ENCODE measurements at places on chromosomes 6 and 20. TPM values are rescaled to one million over a fixed set of nuclear protein-coding genes. Genes with fewer than 3 reads are reported as not detected.
A peak's percentile ranks its signal among the peaks of the same experiment; 100 is the strongest.

DNA sequence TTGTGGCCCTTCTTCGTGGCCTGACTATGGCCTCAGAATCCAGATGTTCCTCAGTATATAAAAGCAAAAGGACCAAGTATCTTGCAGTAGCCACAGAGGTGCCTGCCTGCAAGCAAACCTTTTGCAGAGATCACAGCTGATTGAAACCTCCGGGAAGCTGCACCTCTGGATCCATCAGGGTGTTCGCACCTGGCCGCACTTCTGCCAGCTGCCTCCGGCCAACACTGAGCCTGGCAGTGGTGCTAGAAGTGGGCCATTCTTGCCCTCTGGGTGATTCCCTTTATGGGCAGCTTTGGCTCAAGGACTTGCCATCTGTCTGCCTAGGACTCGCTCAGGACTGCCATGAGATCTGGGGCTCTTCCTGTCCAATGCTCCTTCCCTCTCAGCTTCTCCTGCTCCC lies 214.6 kb upstream of the ECI2 start:
- H3K36me3 ChIP-seq = no peaks in the 10 kb centered on the region
- peaks cover 7% of the 10 kb centered on the region for H3K4me1 ChIP-seq

- no peaks in the 10 kb centered on the region for H3K27me3 ChIP-seq
- no peaks in the 10 kb centered on the region for H3K36me3 ChIP-seq
- no peaks in the 10 kb centered on the region for H3K4me1 ChIP-seq
- no peak overlapping the region for H3K4me3 ChIP-seq
- peak overlapping the region; percentile 69 for H3K27ac ChIP-seq
- DNase-seq = no peak
These were observed 706 bp downstream of the DDO start for GRCh38 chr6:110414669-110415068.

DNA sequence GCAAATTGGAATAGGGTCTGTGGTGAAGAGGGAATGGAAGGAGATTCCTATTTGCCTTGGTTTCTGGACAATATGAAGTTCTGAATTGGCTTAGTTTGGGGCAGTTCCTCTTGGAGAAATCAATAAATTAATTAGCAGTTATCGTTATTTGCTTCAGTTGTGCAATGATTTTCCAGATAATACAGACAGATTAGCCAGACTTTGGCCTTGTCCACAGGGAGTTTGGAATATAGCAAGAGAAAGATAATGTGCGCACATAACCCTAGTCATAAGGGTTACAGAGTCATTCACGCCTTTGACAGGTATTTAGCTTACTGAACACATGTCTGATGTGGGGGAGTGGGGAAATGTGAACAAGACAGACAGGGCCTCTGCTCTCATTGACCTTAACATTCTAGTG lies 1.3 kb downstream of the ATRN start:
- no peaks in the 10 kb centered on the region for H3K36me3 ChIP-seq
- no peak overlapping the region for H3K27ac ChIP-seq
- DNase-seq = no peak
- peaks cover 27% of the 10 kb centered on the region for H3K4me1 ChIP-seq
- H3K27me3 ChIP-seq = no peaks in the 10 kb centered on the region

CUL7 gene
- 39.6 TPM for total RNA-seq

- H3K36me3 ChIP-seq = no peaks in the 10 kb centered on the region
- H3K27ac ChIP-seq = no peak overlapping the region
- H3K27me3 ChIP-seq = no peaks in the 10 kb centered on the region
- no peak overlapping the region for H3K4me3 ChIP-seq
- no peak for DNase-seq
- no peaks in the 10 kb centered on the region for H3K4me1 ChIP-seq
These were observed 10.4 kb upstream of the PLCB1 start for GRCh38 chr20:8121666-8122065.

- no peaks in the 10 kb centered on the region for H3K4me1 ChIP-seq
- no peaks in the 10 kb centered on the region for H3K36me3 ChIP-seq
- no peak overlapping the region for H3K27ac ChIP-seq
- no peak overlapping the region for H3K4me3 ChIP-seq
- DNase-seq = no peak
These were observed 142.1 kb downstream of the CD83 start for GRCh38 chr6:14259594-14260152.

DNA sequence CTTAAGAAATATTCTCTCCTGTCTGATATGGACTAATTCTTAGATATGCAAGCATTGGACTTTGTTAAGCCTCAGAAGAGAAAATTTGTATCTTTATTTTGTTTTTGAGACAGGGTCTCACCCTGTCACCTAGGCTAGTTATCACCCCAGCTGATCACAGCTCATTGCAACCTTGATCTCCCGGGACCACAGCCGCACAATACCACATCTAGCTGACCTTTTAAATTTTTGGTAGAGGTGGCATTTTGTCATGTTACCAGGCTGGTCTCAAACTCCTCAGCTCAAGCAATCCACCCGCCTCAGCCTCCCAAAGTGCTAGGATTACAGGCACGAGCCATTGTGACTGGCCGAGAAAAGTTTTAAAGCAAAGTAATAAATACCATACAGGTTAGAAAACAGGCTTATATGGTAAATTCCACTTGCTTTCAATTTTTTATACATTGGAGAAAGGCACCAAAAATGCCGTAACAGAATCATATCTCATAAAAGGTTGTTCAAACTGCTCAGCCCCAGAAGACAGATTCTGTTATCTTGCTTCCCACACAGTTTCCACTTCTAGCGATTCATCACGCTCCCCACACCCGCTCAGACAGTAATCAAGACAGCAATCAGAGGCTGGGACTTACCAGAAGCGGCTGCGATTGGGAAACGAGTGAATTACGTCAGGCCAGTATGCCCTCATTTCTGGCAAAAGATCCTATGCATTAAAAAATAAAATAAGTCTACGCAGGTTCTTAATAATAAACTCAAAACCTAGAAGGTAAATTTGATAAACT lies 13.8 kb downstream of the RNASET2 start:
- peaks cover 6% of the 10 kb centered on the region for H3K36me3 ChIP-seq
- no peak for DNase-seq
- no peaks in the 10 kb centered on the region for H3K27me3 ChIP-seq
- H3K27ac ChIP-seq = no peak overlapping the region
- no peaks in the 10 kb centered on the region for H3K4me1 ChIP-seq

DNA sequence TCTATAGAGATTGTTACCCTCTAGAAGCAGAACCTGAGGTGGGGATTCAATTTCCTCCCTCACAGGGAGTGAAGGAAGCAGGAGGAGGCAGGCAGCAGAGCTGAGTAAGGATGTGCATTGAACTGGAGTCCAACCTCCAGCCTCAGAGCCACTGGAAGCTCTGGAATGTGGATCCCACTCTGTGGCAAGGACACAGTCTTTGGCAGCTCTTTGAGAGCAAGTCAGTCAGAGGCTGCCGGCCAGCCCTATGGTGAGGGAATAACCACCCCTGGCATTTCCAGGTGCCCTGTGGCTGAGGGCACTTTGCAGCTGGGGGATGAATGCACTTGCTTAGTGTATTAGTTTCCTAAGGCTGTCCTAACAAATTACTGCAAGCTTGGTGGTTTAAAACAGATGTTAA lies 37.2 kb downstream of the EBF4 start:
- H3K27me3 ChIP-seq = no peaks in the 10 kb centered on the region
- H3K27ac ChIP-seq = no peak overlapping the region
- DNase-seq = no peak
- no peaks in the 10 kb centered on the region for H3K4me1 ChIP-seq

ARG1 gene
- not detected for total RNA-seq

SPEF1 gene
- 1.9 TPM for total RNA-seq

LHFPL5 gene
- not detected for total RNA-seq

- H3K4me3 ChIP-seq = no peak overlapping the region
- no peak overlapping the region for H3K27ac ChIP-seq
- no peaks in the 10 kb centered on the region for H3K4me1 ChIP-seq
- DNase-seq = no peak
- H3K27me3 ChIP-seq = no peaks in the 10 kb centered on the region
These were observed 83.9 kb downstream of the ZDHHC14 start for GRCh38 chr6:157464653-157465535.

- no peak for DNase-seq
- no peak overlapping the region for H3K27ac ChIP-seq
- H3K4me1 ChIP-seq = no peaks in the 10 kb centered on the region
These were observed 28.2 kb downstream of the GPR63 start for GRCh38 chr6:96809119-96809518.

DNA sequence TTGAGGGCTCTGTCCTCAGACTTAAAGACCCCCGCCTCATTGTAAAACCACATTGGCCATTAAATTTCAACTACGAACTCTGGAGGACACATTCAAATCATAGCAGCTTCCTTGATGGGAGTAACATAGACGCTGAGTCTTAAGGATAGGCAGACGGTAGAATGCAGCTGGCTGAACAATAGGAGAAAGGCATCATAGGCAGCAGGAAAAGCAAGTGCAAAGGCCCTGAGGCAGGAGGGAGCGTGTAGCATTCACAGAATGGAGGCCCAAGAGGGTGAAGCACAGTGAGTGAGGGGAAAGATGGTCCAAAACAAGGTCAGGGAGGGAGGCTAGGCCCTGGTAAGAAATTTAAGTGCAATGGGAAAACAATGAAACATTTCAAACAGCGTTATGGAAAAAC lies 8.6 kb upstream of the PFDN4 start:
- no peak overlapping the region for H3K27ac ChIP-seq
- H3K36me3 ChIP-seq = no peaks in the 10 kb centered on the region
- no peaks in the 10 kb centered on the region for H3K4me1 ChIP-seq
- H3K27me3 ChIP-seq = no peaks in the 10 kb centered on the region
- no peak for DNase-seq

DNA sequence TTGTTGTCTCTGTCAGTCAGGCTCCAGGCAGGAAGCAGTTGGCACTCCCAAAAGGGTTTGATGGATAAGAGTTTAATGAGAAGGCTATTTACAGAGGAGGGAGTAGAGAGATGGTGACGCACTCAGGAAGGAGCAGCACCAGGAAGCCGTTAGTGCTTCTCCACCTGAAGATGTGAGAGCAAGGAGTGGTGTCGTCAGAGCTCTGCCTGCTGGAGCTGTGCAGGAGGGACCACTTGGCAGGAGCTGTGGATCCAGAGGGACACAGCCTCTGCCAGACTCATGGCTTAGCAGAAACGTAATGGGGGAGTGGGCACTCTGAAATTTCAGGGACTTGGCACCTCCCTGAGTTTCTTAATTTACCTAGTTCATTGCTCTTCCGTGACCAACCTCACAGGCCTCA lies 16.8 kb downstream of the DAAM2 start:
- peaks cover 44% of the 10 kb centered on the region for H3K4me1 ChIP-seq
- peak; percentile 71 for DNase-seq
- H3K27me3 ChIP-seq = no peaks in the 10 kb centered on the region
- no peaks in the 10 kb centered on the region for H3K36me3 ChIP-seq
- H3K4me3 ChIP-seq = no peak overlapping the region

DNA sequence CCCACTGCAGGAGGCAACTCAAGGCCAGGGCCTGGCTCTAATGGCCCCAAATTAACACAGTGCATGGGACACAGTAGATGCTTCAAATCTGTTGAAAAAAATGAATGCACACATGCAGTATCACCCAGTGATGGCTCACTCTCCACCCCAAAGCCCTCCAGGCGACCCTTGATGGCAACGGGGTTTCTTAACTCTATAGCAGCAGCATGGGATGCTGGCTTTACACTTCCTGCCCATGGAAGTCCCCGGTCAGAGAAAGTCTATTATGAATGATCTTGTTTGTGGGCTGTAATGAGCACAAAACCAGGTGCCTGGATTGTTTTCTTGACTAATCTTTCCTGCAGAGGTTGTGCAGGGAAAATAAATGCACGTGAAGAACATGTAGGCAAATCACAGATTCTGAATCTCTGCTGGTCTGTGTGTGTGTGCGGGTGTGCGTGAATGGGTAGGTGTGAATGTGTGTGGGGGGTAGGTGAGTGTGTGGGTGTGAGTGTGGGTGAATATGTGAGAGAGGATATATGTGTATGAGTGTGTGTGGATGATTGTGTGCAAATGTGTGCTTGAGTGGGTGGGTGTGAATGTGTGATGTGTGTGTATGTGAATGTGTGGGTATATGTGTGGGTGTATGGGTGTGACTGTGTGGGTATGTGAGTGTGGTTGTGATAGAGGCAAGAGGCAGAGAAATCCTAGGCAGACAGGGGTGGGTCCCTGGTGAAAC lies 60.1 kb upstream of the MLN start:
- H3K4me1 ChIP-seq = no peaks in the 10 kb centered on the region
- no peaks in the 10 kb centered on the region for H3K36me3 ChIP-seq
- no peak overlapping the region for H3K27ac ChIP-seq

- no peaks in the 10 kb centered on the region for H3K27me3 ChIP-seq
- H3K4me1 ChIP-seq = peaks cover 26% of the 10 kb centered on the region
- H3K4me3 ChIP-seq = no peak overlapping the region
- H3K36me3 ChIP-seq = no peaks in the 10 kb centered on the region
- H3K27ac ChIP-seq = peak overlapping the region; percentile 94
- DNase-seq = peak; percentile 73
These were observed 177.8 kb downstream of the LY86 start for GRCh38 chr6:6766230-6766905.

GRCh38 chr6:166958926-166959861 lies 2.8 kb upstream of the RNASET2 start:
- peaks cover 23% of the 10 kb centered on the region for H3K4me1 ChIP-seq
- H3K27ac ChIP-seq = peak overlapping the region; percentile 97
- no peaks in the 10 kb centered on the region for H3K36me3 ChIP-seq
- no peak overlapping the region for H3K4me3 ChIP-seq
- no peak for DNase-seq
- no peaks in the 10 kb centered on the region for H3K27me3 ChIP-seq

MATN4 gene
- total RNA-seq = not detected

DNA sequence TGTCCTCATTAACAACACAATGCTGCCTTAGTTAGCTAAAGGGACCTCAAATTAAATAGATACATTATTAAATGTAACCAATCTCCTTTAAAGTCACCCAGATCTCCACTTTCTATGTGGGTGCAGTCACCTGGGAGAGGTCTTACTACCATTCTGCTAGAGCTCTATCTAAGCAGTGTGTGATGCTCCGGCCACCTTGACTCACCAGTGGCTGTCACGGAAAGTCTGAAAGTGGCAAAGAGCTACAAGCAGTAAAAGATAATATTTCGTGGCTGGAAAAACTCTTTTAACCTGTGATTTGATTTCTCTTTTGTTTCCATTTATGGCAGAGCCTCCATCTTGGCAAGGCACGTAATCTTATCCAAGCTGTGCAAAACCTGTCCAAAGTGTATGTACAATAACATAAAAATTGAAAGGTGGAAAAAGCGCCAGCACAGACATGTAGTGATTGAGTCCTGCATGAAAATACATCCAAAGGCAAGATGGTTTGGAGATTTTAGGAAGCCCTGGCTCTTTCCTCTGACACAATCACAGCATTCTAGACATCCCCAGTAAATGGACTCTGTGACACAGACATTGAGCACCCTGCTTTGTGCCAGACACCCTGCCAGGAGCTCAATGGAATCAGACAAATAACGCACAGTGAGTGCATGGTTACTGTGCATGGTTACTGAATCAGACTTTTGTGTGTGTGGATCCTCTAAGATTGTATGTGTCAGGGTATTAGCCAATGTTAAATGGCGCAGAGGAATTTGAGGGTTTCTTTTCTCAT lies 116.6 kb downstream of the ADAT2 start:
- no peaks in the 10 kb centered on the region for H3K4me1 ChIP-seq
- H3K27me3 ChIP-seq = no peaks in the 10 kb centered on the region
- DNase-seq = no peak
- no peaks in the 10 kb centered on the region for H3K36me3 ChIP-seq

CCND3 gene
- 204 TPM for total RNA-seq

GRCh38 chr6:80183019-80183795 lies 76.7 kb downstream of the BCKDHB start:
- DNase-seq = no peak
- H3K36me3 ChIP-seq = no peaks in the 10 kb centered on the region
- H3K4me1 ChIP-seq = peaks cover 3% of the 10 kb centered on the region
- no peak overlapping the region for H3K27ac ChIP-seq
- no peak overlapping the region for H3K4me3 ChIP-seq

GRCh38 chr20:6053776-6054688 lies at the start of gene LRRN4:
LRRN4 (minus strand) TSS chr20:6054060; CDS start chr20:6052799, 1,261 bp downstream.
- H3K4me3 ChIP-seq = no peak within 1 kb of the TSS
- H3K4me1 ChIP-seq = peaks cover 4% of the 10 kb centered on the region
- no peaks in the 10 kb centered on the region for H3K36me3 ChIP-seq
- no peak within 1 kb of the TSS for H3K27ac ChIP-seq

KHDC1L gene
- total RNA-seq = not detected
